CD4-positive, alpha-beta T cell (primary cell): ENCODE measurements at places on chromosomes 13 and 19. TPM values are rescaled to one million over a fixed set of nuclear protein-coding genes. Genes with fewer than 3 reads are reported as not detected.

The SIN3B gene
- 52.4 TPM for total RNA-seq

The ZNF540 gene
- total RNA-seq, result 12.0 TPM

The ZNF415 gene
- 1.2 TPM for total RNA-seq

The PRSS57 gene
- total RNA-seq, result not detected

- DNase-seq, result peak; percentile 41
Measured at GRCh38 chr13:52968074-52968700, 60.4 kb upstream of the OLFM4 start.

DNA sequence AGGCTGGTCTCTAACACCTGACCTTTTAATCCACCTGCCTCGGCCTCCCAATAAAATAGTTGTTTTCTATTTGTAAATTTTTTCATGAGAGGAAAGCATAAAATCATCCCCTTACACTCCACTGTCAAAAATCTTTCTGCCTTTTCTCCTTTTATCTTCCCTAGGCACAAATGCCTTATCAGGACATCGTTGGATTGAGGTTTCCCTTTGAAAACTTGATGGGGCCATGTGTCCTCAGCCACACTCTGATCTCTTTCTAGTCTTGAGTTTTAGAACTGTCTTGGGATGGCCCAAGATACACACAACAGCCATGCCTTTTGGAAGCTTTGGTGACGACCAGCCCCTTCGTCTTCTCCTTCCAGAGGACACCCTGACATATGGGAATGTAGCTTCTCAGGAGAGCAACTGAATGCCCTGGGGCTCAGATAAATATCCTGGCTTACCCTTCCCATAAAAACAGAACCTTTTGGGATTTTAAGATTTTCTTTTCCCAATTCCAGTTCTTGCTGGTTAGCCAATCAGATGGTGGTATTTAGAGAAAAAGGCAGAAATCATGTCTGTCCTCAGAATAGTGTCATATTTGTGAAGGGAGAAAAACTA is 112.4 kb downstream of the ZNF429 start:
- DNase-seq, result no peak

GRCh38 chr13:26051231-26051656 is 572 bp downstream of the SHISA2 start:
- no peak for DNase-seq

DNA sequence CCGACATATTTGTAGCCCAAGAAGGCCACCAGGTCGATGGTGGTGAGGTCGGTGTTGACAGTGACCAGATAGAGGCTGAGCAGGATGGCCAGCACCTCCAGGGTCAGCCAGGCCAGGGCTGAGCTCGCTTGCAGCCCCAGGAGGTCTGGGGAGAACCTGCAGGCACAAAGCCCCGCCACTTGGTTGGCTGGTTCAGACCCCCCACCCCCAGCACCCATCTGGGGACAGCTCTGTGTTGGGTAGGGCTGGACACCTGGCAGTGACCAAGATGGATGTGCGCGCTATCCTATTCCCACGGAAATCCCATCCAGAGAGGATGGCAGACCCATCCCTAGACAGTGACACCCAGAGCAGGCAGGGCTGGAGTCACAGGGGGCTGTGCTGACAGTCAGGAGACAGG is 3.5 kb downstream of the C19orf33 start:
- DNase-seq, result no peak

DNA sequence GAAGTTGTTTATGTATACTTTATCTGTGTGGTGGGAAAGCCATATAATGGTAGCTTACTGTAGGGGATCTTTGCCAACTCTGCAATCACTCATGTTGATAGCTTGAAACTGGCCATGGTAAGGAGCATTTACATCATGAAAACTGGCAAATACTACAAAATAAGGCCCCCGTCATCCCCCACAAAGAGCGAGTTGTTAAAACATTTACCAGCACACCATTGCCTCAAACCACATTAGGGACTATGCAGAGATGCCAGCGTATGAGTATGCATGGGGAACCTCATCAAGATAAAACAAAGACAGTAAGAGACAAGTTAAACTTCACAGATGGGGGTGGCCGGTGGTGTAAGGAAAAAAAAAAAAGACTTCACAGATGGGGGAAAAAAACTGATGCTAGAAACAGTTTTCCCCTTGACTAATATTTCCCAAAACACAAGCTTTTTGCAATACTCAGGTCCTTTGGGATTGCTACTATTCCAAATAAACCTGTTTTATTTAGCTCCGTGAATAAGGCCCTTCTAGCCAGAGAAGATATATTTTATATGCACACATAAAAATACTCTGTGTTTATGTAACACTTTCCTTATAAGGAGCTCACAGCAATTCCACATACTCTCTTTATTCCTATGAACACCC is 70.6 kb upstream of the SERP2 start:
- no peak for DNase-seq

DNA sequence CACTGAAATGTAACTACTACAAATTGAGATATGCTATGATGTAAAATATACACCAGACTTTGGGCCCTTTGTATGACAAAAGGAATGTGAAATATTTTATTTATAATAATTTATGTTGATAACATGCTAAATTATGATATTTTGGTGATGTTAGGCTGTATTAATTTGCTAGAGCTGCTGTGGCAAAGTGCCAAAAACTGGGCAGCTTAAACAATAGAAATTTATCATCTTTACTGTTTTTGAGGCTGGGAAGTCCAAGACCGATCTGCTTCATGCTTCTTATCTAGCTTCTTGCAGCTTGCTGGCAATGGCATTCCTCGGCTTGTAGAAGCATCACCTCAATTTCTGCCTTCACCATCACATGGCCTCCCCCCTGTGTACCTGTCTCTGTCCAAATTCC is 245.0 kb downstream of the GPC5 start:
- DNase-seq, result no peak

DNA sequence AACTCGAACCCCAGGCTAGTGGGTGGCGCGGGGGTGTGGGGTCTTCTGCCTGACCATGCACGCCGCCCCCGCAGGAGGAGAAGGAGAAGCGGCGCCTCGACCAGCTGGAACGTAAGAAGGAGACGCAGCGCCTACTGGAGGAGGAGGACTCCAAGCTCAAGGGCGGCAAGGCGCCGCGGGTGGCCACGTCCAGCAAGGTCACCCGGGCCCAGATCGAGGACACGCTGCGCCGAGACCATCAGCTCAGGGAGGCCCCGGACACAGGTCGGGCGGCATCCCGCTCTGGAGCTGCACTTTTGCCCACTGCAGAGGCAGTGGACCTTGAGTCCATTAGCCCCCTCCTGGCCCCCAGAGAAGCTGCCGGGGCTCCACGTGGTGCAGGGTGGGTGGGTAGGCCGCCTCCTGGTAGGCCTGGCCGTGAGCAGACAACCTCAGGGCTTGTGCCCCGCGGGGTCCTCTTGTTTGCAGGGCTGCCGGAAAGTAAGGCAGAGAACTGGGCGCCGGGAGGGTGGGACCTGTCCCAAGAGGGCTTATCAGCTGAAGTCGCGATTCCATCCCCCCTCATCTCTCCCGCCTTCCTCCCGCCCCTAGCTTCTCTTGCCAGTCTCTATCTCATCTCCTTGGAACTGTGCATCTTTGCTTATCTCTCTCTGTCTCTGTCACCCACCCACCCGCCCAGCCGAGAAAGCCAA is 9.9 kb downstream of the CCDC124 start:
- DNase-seq, result no peak

- DNase-seq, result no peak
Measured at GRCh38 chr19:47315125-47315821, 5.6 kb downstream of the C5AR1 start.

DNA sequence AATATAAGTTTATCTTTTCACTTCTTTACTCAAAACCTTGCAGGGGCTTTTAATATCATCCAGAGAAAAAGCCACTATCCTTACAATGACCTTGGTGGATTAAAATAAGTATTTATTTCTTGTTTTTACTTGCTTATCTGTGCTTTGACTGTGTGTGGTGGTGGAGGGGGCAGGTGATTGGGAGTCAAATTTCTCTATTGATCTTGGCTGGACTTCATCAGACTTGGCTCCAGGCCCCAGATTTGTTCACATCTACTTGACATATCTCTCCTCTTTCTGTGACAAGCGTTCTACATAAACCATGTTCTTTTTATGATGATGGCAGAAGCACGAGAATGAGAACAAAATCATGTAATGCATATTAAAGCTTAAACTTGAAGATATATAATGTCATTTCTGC is 670.8 kb downstream of the PCDH17 start:
- DNase-seq, result no peak

DNA sequence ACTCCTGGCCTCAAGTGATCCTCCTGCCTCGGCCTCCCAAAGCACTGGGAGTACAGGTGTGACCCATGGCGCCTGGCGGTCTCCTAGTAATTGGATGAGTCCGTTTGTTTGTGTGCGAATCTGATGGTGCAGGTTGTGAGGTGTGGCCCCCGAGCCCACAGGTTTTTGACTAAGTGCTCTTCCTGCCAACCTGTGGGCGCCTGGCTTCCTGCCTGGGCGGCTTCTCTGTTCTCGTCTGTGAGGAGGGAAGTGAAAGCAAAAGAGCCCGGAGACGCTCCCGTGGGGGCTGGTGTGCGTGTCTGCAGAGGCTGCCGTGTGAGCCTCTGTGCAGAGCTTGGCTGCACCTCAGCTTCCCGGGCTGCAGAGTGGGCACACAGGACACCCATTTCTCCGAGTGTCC is 10.0 kb downstream of the ARHGAP45 start:
- peak; percentile 96 for DNase-seq

GRCh38 chr13:77781808-77782207 is 84.3 kb downstream of the SLAIN1 start:
- DNase-seq, result no peak

- no peak for DNase-seq
Measured at GRCh38 chr19:3171894-3172672, 6.5 kb upstream of the S1PR4 start.

DNA sequence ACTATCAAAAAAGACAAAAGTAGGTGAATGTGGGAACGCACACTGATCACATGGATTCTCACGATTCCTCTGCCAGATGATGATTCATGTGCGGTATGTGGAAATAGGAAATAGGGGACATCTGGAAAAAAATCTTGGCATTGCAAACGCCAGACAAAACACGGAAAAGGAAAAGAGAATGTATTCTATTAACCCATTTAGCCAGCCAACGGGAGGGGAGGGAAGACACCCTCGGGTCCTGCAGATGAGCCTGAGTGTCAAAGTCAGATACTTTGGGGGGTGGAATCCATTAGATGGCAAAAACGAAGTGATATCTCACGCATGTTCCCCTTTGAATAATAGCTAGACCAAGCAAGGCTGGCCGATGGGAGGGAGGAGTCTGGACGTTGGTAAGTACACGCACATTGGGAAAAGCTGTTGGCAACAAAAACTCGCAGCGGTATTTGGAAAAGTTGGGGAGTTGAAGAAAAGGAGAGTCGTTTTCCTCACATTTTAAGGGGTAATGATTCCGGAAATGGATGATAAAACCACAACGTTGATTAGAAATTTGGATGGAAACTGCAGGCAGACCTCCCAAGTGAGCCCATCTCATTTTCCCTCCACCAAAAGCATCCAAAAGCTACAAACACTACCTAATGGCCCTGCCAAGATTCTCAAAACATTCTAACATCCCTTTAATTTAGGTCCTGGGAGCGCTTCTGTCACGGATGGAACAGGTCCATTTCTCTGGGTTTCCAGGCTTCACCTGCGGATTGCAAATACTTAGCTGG is 73.6 kb downstream of the COL4A1 start:
- no peak for DNase-seq

GRCh38 chr13:110018009-110018408 is 231.6 kb upstream of the IRS2 start:
- DNase-seq, result no peak

GRCh38 chr13:105395041-105395440 is 1140.4 kb downstream of the EFNB2 start:
- no peak for DNase-seq

DNA sequence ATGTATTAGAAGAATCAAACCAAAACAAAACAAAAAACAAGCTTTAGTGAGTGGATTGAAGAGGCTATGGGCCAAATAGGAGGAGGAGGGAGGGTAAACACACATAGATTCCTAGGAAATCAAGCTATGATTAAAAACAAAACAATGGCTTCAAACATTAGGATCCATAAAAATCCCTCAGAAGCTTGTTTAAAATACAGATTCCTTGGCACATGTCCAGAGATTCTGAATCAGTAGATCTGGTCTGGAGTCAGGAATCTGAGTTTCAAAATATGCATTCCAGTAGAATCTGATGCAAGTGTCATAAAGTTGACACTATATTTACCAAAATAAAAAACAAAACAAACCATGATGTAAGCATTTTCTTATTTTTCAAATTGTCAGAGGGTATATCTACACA is 692.8 kb upstream of the SGCG start:
- no peak for DNase-seq
